ENCODE measurements at places on chromosomes 11 and 22.

- no peak for DNase-seq
Measured at GRCh38 chr11:45974806-45975205, 52.4 kb downstream of the LARGE2 start.

DNA sequence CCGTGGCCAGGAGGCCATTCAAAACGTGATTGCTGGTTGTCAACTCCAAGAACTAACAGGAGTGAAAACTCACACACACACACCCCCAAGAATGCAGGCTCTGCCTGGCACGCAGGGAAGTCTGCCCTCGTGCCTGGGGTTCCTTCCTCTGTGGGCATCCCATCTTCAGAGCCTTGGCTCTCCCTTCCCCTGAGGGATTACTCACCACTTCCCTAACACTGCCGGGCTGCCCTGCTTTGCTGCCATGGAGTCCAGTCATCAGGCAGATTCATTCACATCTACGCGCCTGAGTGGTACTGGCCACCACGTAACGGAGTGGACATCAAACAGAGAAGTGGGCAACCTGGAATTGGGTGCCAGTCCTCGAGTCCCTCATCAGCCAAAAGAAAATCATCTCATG, 120.7 kb upstream of the TMEM45B start:
- DNase-seq: no peak

- no peak for DNase-seq
Measured at GRCh38 chr11:3001496-3001895, 9.4 kb upstream of the NAP1L4 start.

GRCh38 chr11:38296211-38296776, 1698.3 kb upstream of the RAG2 start:
- DNase-seq: no peak

DNA sequence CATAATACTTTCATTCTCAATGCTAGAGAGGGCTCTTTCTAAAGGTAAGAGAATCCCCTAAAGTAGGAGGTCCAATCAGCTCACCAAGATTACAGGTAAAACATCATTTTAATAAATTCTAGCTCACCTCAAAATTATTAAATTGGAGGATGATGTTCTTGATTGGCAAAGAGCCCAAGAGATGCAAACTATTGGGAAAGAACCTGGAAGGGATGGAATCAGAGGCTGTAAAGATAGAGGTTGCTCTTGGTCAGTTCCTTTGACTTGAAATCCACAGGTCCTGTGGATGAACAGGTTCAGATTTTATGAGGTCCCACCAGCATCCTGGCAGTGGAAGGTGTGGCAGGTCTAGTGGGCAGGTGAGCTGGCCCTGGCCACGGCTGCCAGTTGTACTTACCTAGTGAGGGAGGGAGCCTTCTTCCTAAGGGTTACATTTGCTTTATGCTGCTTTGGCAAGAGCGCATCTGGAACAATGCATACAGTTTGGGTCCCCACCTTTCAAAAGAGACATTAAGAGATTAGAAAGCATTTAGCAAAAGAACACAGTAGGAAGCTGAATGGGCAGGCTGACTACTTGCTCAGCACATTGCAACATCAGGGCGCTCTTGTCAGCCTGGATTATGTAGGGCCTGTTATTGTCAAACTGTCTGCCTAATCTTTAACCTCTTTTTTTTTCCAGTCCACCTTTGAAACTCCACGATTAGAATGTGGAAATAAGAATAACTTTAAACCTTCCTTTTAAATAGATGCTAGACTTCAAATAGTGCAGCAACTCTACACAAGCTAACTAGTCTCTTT, 97.0 kb downstream of the RDX start:
- DNase-seq: no peak

DNA sequence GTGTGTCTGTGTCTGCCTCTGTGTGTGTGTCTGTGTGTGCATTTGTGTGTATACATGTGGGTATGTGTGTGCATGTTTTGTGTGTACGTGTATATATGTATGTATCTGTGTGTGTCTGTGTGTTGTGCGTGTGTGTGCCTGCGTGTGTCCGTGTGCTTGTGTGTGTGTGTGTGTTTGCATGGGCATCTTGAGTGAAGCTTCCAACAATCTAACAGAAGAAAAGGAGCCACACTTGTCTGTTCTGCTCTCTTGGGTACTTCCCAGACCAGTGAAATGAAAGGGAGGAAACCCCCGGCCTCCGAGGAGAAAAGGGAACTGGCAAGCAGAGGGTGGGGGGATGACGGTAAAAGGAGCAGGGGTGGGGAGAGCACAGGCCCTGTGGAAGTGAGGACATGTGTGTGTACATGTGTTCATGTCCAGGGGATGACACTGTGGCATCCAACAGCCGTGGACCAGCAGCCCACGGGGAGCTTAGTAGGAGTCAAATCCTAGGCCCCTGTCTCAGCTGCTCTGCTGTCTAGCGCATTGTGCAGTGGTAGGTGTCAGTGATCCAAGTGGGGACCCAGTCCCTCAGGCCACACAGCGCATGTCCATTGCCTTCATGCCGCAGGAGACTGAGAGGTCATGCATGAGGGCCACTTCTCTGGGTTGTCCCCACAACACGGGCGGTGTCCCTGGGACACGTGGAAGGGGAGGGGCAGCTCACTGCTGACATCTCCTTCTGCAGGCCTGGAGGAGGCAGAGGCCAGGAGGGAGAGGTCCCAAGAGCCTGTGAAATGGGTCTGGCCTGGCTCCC, 8.1 kb downstream of the CSF2RB start:
- no peak for DNase-seq

- DNase-seq: no peak
Measured at GRCh38 chr22:46073683-46074504, 76.4 kb upstream of the PPARA start.

- DNase-seq: no peak
Measured at GRCh38 chr22:35634015-35634414, 14.2 kb upstream of the APOL6 start.

DNA sequence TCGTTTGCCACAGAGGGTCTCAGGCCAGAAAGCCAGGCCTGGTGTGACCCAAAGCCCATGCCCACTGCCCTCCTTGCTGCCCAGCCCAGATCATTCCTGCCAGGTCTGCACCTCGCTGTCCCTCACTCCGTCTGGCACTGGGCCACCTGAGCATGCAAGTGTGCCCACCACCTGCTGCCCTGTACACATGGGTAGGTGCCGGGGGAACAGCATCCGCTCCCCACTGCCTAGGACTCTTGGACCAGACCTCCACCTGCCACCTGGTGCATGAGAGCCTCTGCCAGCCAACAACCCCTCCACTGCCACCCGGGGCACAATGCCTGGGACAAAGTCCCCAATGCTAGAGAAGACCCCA, 12.5 kb downstream of the MGAT3 start:
- DNase-seq: no peak

Measured in activated CD4-positive, alpha-beta T cell treated with anti-CD3 and anti-CD28 coated beads, Interleukin-2, amount 50 U/mL, for 16 hours (primary cell).